ENCODE measurements at places on chromosomes 6 and 20. TPM values are rescaled to one million over a fixed set of nuclear protein-coding genes. Genes with fewer than 3 reads are reported as not detected.

The DNMT3B gene
- 5.2 TPM for polyA plus RNA-seq

- DNase-seq, result no peak
- no peaks in the 10 kb centered on the region for H3K36me3 ChIP-seq
- H3K4me3 ChIP-seq, result no peak overlapping the region
- no peaks in the 10 kb centered on the region for H3K4me1 ChIP-seq
Measured at GRCh38 chr6:122098201-122098678, 301.2 kb upstream of the HSF2 start.

- no peak overlapping the region for H3K27ac ChIP-seq
- H3K27me3 ChIP-seq, result no peaks in the 10 kb centered on the region
- DNase-seq, result no peak
Measured at GRCh38 chr20:38173237-38174156, 8.4 kb upstream of the TGM2 start.

DNA sequence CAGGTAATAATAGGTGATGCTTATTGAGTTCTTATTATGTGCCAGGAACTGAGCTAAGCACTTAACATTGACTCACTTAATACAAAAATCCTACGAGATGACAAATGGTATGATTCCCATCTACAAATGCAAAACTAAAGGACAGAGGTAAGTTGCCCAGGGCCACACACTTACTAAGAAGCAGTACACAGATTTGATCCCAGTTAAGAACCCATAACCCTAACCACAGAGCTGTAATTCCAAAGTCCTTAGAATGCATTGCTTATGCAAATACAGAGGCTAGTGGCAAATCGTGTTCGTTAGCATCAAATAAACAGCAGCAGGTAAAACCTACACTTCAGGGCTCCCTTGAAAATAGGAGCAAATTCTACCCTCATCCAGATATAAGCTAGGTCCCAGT is 104.0 kb downstream of the SASH1 start:
- no peaks in the 10 kb centered on the region for H3K27me3 ChIP-seq
- H3K36me3 ChIP-seq, result peaks cover 6% of the 10 kb centered on the region
- DNase-seq, result no peak
- H3K4me1 ChIP-seq, result peaks cover 3% of the 10 kb centered on the region
- H3K4me3 ChIP-seq, result no peak overlapping the region

- H3K4me3 ChIP-seq, result no peak overlapping the region
- no peaks in the 10 kb centered on the region for H3K36me3 ChIP-seq
- no peak overlapping the region for H3K27ac ChIP-seq
- peaks cover 1% of the 10 kb centered on the region for H3K4me1 ChIP-seq
Measured at GRCh38 chr6:6614096-6614982, 25.8 kb downstream of the LY86 start.

DNA sequence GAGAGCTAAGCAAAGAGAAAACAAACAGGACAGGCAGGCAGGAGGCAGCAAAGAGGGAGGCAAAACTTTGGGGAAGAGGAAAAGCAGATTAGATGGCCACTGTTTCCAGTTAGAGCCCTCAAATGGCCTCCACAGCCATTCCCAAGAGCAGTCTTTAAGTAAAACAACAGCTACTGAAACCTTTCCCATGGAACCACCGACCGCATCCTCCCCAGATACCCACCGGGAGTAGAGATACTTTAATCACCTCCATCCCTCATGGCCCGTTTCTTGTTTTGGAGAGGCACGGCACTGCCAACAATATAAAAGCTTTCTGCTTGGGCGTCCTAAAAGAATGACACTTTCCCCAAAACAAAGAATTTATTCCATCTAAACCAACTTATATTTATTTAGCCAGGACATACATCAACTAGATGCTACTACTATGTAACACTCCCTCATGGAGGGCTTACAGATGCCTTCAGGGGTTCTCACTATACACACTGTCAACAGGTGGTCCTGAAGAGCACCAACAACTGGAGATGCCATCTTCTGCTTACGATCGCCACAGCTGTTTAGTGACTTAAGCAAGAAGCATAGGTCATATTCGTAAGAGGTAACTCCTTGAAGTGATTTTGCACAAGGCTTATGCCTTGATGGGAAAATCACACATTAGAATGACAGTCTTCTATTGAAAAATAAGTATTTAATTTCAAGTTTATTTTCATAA is 43.4 kb downstream of the CNKSR3 start:
- H3K4me1 ChIP-seq, result peaks cover 3% of the 10 kb centered on the region
- H3K36me3 ChIP-seq, result no peaks in the 10 kb centered on the region
- no peak for DNase-seq
- H3K27ac ChIP-seq, result no peak overlapping the region
- H3K27me3 ChIP-seq, result no peaks in the 10 kb centered on the region

The TRIM15 gene
- not detected for polyA plus RNA-seq

- DNase-seq, result no peak
- no peak overlapping the region for H3K4me3 ChIP-seq
- H3K36me3 ChIP-seq, result no peaks in the 10 kb centered on the region
- no peaks in the 10 kb centered on the region for H3K27me3 ChIP-seq
- peaks cover 9% of the 10 kb centered on the region for H3K4me1 ChIP-seq
- no peak overlapping the region for H3K27ac ChIP-seq
Measured at GRCh38 chr6:164066335-164066734, 651.8 kb downstream of the QKI start.

- DNase-seq, result no peak
- H3K27ac ChIP-seq, result peak overlapping the region; percentile 54
- no peaks in the 10 kb centered on the region for H3K36me3 ChIP-seq
- peaks cover 3% of the 10 kb centered on the region for H3K4me1 ChIP-seq
- H3K4me3 ChIP-seq, result peak overlapping the region; percentile 33
- no peaks in the 10 kb centered on the region for H3K27me3 ChIP-seq
Measured at GRCh38 chr6:14074476-14075094, 43.0 kb upstream of the CD83 start.

- H3K4me1 ChIP-seq, result no peaks in the 10 kb centered on the region
- no peaks in the 10 kb centered on the region for H3K27me3 ChIP-seq
- no peak for DNase-seq
- no peak overlapping the region for H3K4me3 ChIP-seq
Measured at GRCh38 chr6:109701221-109701620, 10.1 kb downstream of the FIG4 start.

GRCh38 chr6:45650524-45651135 is 272.9 kb upstream of the SUPT3H start:
- no peak overlapping the region for H3K27ac ChIP-seq
- H3K4me1 ChIP-seq, result no peaks in the 10 kb centered on the region
- H3K27me3 ChIP-seq, result no peaks in the 10 kb centered on the region
- DNase-seq, result no peak
- H3K36me3 ChIP-seq, result no peaks in the 10 kb centered on the region

The ISM1 gene
- 11.6 TPM for polyA plus RNA-seq

GRCh38 chr6:12060780-12061609 is 48.9 kb downstream of the HIVEP1 start:
- H3K27ac ChIP-seq, result no peak overlapping the region
- H3K4me3 ChIP-seq, result peak overlapping the region; percentile 33
- H3K27me3 ChIP-seq, result no peaks in the 10 kb centered on the region
- peaks cover 9% of the 10 kb centered on the region for H3K4me1 ChIP-seq

DNA sequence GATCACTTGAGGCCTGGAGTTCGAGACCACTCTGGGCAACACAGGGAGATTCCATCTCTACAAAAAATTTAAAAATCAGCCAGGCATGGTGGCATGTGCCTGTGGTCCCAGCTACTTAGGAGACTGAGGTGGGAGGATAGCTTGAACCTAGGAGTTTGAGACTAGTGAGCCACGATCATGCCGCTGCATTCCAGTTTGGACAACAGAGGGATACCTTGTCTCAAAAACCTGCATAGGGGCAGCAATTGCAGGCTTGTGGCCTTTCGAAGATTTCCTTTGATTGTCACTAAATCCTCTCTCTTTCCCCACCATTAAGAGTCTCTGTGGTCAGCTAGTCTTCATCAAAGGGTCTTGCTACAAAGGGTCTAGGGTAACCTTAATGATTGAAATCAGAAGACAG is 60.3 kb downstream of the UTRN start:
- no peak overlapping the region for H3K4me3 ChIP-seq
- no peak overlapping the region for H3K27ac ChIP-seq
- H3K27me3 ChIP-seq, result no peaks in the 10 kb centered on the region
- H3K4me1 ChIP-seq, result no peaks in the 10 kb centered on the region
- no peaks in the 10 kb centered on the region for H3K36me3 ChIP-seq

DNA sequence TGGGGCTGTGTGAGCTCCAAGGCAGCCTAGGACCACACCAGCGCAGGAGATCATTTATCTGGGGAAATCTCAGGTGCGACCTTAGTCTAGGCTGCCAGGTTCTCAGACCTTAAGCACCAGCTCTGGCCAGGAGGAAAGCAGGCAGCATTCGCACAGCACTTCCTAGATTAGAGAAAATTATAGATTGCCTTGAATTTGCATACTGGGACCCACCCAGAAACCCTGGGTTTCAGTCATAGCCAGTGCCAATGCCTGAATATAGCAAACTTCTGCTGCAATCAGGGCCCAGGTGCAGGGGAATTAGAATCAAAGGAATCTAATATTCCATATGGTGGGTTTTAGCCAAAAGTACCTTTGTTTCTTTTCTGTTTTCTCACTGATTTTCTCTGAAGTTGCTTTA is 204.3 kb upstream of the CST7 start:
- H3K4me3 ChIP-seq, result no peak overlapping the region
- H3K36me3 ChIP-seq, result no peaks in the 10 kb centered on the region
- peaks cover 30% of the 10 kb centered on the region for H3K4me1 ChIP-seq
- no peak overlapping the region for H3K27ac ChIP-seq
- no peak for DNase-seq
- no peaks in the 10 kb centered on the region for H3K27me3 ChIP-seq

The HMGCLL1 gene
- 24.0 TPM for polyA plus RNA-seq

The TMEM244 gene
- not detected for polyA plus RNA-seq

DNA sequence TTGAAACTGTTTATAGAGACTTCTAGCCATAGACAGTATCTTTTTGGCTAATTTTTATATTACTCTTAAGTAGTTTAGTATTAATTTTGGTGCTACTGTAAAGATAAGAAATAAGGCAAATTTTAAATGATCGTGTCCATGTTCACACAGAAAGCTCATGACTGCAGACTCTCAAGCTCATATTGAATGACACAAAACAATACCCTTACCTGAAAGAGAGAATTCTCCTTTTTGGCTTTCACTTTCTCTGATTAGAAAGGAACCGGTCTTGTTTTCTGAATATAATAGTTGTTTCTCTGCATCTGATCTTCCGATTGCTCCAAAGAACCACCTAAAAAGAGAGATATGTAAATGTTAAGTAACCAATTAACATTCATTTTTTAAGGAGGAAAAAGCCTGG is 57.0 kb downstream of the FRK start:
- H3K27ac ChIP-seq, result no peak overlapping the region
- H3K36me3 ChIP-seq, result no peaks in the 10 kb centered on the region
- H3K27me3 ChIP-seq, result no peaks in the 10 kb centered on the region
- peaks cover 3% of the 10 kb centered on the region for H3K4me1 ChIP-seq
